Type B pancreatic cell (in vitro differentiated cells): ENCODE measurements at places on chromosomes 3 and 15. TPM values are rescaled to one million over a fixed set of nuclear protein-coding genes. Genes with fewer than 3 reads are reported as not detected.

SCN11A gene
- 0.21 and 1.4 TPM in 2 replicates for total RNA-seq

EPHB3 gene
- total RNA-seq: 57.7 and 65.0 TPM in 2 replicates

RNF123 gene
- total RNA-seq: 47.2 and 49.9 TPM in 2 replicates

PARP9 gene
- total RNA-seq: 11.1 and 23.0 TPM in 2 replicates

DUOXA1 gene
- 3.2 and 9.4 TPM in 2 replicates for total RNA-seq

CELF6 gene
- 0.45 and 1.9 TPM in 2 replicates for total RNA-seq

OR5H14 gene
- total RNA-seq: not detected in 2 replicates

ADAMTS17 gene
- total RNA-seq: 18.3 and 23.1 TPM in 2 replicates

SI gene
- 4.7 and 8.4 TPM in 2 replicates for total RNA-seq

CCDC13 gene
- total RNA-seq: 0.71 and 2.4 TPM in 2 replicates

TMEM45A gene
- 9.6 and 18.4 TPM in 2 replicates for total RNA-seq

GOLGA6A gene
- not detected in 2 replicates for total RNA-seq

DNA sequence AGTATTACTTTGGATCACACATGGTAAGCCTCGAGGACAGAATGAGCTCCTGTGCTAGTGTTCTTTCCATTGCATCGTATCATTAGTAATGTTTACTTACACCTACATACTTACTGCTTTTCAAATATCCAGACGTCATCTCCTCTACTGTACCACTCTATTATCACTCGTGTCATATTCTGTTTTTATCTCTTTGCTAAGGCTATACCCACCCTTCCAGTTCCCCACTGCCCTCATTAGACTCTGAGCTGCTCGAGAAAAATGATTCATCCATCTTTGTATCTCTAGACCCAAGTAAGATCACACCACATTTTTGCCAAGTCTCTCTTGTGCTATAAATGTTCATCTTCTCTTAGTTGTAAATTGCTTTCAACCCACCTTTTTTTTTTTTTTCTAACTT is 245.7 kb downstream of the TIGIT start:
- H3K27me3 ChIP-seq: no peaks in the 10 kb centered on the region
- DNase-seq: no peak
- no peaks in the 10 kb centered on the region for H3K36me3 ChIP-seq

- no peak overlapping the region for H3K27ac ChIP-seq
- no peak overlapping the region for H3K4me3 ChIP-seq
- DNase-seq: no peak
- H3K4me1 ChIP-seq: no peaks in the 10 kb centered on the region
- H3K36me3 ChIP-seq: no peaks in the 10 kb centered on the region
Observed at GRCh38 chr15:94606286-94606685, 374.9 kb downstream of the MCTP2 start.

DNA sequence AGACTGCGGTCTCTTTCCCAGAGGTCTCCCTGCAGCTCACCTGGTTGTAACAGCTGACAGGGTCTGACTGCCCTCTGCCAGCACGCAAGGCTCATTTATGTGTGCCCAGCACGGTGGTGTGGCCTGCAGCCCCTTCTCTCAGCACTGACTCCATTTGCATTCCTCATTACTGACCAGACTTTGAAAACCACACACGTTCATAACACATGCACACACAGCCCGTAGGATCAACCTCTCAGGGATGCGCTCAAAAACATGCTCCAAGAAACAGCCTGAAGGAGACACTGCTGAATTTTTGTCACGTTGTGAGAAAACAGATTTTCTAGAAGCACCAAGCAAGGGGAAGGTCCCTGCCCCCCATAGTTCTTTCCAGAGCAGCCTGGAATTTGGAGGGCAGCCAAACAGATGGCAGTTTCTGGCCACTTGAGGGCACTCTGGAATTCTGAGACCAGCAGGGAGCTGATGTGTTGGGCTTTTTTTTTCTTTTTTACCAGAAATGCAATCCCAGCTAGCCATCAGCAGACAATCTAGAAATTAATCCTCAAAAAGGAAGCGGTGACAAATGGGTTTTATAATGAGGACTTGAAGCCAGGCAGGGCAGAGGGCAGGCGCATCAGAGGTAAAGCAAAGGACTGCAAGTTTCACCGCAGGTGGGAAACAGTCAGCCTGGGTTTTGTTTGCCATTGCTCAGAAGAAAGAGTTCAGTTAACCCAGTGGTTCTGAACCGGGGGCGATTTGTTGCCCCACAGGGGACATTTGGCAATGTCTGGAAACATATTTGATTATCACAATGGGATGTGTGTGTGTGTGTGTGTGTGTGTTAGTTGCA is 170.5 kb upstream of the PROK2 start:
- H3K27ac ChIP-seq: peak overlapping the region; percentile 39
- H3K4me3 ChIP-seq: peak overlapping the region; percentile 29
- DNase-seq: peak; percentile 74
- H3K36me3 ChIP-seq: no peaks in the 10 kb centered on the region

DNA sequence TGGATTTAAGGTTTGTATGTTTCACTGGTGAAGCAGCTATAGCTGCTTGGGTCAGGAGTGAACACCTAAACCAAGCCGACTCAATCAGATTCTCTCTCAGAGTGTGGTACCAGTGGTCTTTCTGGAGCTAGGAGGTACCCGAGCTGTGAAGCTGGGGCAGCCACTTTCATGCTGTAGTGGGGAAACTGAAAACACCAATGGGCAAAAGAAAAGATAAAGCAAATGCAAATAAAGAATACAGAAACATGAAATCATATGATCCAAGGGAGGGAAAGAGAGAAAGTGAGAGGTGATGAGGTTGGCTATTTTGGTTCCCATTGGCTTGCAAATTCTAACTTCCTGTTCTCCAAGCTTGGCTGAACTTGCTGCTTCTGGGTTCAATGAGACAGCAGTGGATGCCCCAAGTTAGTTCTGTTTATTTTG is 212.3 kb upstream of the CFAP20DC start:
- DNase-seq: no peak
- H3K27ac ChIP-seq: no peak overlapping the region
- no peaks in the 10 kb centered on the region for H3K4me1 ChIP-seq
- no peaks in the 10 kb centered on the region for H3K36me3 ChIP-seq

DNA sequence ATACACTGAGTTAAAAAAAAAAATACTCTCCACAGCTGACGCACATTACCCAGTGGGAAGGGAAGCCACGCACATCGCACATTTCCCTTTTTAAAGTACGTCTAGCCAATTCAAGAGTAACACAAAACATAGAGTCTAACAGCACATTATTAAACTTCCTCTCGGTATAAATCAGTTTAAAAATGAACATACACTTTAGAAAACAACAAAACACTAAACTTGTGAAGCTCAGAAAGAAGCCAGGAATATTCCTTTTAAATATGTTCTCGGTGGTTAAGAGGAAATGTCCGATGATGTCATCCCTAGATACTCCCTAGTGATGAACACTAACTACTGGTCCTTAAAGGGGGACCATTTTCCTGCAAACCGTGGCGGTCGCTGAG is 721 bp downstream of the MYEF2 start:
- H3K4me3 ChIP-seq: peak overlapping the region; percentile 92
- peaks cover 13% of the 10 kb centered on the region for H3K36me3 ChIP-seq
- peak overlapping the region; percentile 93 for H3K27ac ChIP-seq
- DNase-seq: no peak
- H3K4me1 ChIP-seq: peaks cover 10% of the 10 kb centered on the region

DNA sequence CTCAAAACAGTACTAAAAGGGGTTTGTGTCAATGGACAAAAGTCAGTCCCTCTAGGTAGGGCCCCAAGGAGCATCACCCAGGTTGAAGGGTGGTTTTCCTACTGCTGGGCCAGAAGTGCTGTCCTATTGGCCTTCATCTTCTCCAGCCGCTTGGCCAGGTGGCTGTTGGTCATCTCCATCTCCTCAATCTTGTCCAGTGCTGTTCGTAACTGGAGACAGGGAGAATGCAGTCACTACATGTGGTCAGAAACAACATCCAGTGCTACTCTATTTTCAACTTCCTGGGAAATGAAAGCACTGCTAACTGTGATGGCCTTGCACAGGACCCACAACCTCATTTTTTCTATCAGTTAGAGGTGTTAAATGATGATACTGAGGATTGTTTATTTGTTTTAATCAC is 60.4 kb downstream of the MLH1 start:
- peaks cover 15% of the 10 kb centered on the region for H3K4me1 ChIP-seq
- H3K4me3 ChIP-seq: no peak overlapping the region
- H3K27me3 ChIP-seq: no peaks in the 10 kb centered on the region
- no peak overlapping the region for H3K27ac ChIP-seq
- H3K36me3 ChIP-seq: peaks cover 49% of the 10 kb centered on the region

GRCh38 chr15:68349151-68349550 is 71.6 kb downstream of the FEM1B start:
- no peak overlapping the region for H3K4me3 ChIP-seq
- H3K27ac ChIP-seq: no peak overlapping the region
- H3K4me1 ChIP-seq: peaks cover 19% of the 10 kb centered on the region
- H3K36me3 ChIP-seq: no peaks in the 10 kb centered on the region
- DNase-seq: no peak
- peaks cover 7% of the 10 kb centered on the region for H3K27me3 ChIP-seq

DNA sequence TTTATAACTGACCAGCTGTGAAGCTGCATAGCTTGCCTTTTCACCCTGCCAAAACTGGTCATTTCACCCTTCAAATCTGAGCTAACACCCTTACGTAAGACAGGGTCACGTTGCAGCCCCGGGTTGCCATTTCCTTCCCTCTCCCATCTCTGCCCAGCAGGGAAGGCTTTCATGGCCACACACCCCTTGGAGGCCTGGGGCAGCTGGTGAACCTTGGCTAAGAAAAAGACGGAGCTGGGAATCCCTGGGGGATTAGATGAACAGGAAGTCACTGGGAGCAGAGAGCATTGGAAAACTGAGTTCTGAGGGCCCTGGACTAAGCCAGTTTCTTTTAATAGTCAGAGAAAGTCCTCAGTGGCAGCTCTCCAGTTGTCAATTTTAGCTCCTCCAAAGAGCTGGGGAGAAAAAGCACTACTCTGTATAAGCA is 67.8 kb downstream of the TTC23 start:
- no peaks in the 10 kb centered on the region for H3K27me3 ChIP-seq
- no peak for DNase-seq
- no peak overlapping the region for H3K4me3 ChIP-seq
- peaks cover 13% of the 10 kb centered on the region for H3K36me3 ChIP-seq

DNA sequence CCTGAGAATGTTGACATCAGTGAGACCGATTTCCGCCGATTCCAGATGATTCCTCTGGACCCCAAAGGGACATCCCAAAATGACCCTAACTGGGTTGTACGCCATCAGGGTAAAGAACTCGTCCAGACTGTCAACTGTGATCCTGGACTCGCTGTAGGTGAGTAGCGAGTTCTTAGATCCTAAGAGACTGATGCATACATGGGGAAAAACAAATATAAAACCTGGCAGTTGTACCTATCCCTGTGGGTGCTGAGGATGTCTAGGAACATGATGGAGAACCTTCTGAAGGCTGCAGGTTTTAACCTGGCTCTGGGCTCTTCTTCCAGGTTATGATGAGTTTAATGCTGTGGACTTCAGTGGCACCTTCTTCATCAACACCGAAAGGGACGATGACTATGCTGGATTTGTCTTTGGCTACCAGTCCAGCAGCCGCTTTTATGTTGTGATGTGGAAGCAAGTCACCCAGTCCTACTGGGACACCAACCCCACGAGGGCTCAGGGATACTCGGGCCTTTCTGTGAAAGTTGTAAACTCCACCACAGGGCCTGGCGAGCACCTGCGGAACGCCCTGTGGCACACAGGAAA is 12.3 kb downstream of the THBS1 start:
- no peak for DNase-seq
- peaks cover 37% of the 10 kb centered on the region for H3K36me3 ChIP-seq
- H3K27ac ChIP-seq: no peak overlapping the region
- no peaks in the 10 kb centered on the region for H3K27me3 ChIP-seq
- no peak overlapping the region for H3K4me3 ChIP-seq

- H3K4me1 ChIP-seq: no peaks in the 10 kb centered on the region
- no peaks in the 10 kb centered on the region for H3K36me3 ChIP-seq
- H3K4me3 ChIP-seq: no peak overlapping the region
- H3K27me3 ChIP-seq: peaks cover 23% of the 10 kb centered on the region
Observed at GRCh38 chr3:14096742-14097141, 27.9 kb downstream of the CHCHD4 start.

GRCh38 chr3:124837065-124837464 is 50.1 kb downstream of the ITGB5 start:
- DNase-seq: no peak
- H3K36me3 ChIP-seq: peaks cover 17% of the 10 kb centered on the region
- peak overlapping the region; percentile 62 for H3K27ac ChIP-seq
- no peaks in the 10 kb centered on the region for H3K27me3 ChIP-seq
- H3K4me1 ChIP-seq: peaks cover 36% of the 10 kb centered on the region

- peaks cover 27% of the 10 kb centered on the region for H3K27me3 ChIP-seq
- no peaks in the 10 kb centered on the region for H3K36me3 ChIP-seq
- H3K4me3 ChIP-seq: no peak overlapping the region
- no peak overlapping the region for H3K27ac ChIP-seq
- DNase-seq: no peak
Observed at GRCh38 chr3:45858809-45859543, 17.1 kb upstream of the LZTFL1 start.

DNA sequence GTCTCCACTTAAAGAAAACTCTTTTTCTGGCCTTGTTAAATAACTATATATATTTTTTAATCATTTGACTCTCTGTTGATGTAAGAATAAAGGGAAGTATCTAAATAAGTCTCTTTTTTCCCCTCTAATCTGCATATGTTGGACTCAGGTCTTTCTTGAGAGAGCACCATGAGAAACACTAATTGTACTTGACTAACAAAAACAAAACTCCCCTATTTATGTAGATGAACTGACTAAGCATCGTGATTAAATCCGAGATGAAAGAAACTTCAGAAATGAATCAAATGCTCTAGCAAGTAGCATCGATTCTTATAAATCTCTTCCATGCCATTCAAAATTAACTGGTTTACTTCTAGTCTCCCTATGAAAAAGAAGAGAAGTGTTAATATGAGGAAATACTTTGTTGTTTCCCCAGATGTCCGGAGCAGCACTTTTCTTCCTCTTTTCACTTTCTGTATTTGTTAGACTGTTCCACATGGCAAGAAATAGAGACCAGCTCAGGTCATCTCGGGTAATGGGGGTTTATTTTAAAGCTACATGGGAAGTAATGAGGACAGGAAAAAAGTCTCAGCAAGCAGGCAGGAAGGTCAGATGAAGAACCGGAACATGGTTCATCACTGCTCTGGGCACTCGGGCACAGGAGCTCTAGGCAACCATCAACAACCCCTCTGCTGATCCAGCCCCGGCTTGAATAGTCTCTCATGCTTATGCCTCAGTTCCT is 288.3 kb downstream of the CNTN6 start:
- peaks cover 3% of the 10 kb centered on the region for H3K36me3 ChIP-seq
- no peak for DNase-seq
- no peaks in the 10 kb centered on the region for H3K4me1 ChIP-seq
- no peak overlapping the region for H3K4me3 ChIP-seq
- H3K27me3 ChIP-seq: no peaks in the 10 kb centered on the region

DNA sequence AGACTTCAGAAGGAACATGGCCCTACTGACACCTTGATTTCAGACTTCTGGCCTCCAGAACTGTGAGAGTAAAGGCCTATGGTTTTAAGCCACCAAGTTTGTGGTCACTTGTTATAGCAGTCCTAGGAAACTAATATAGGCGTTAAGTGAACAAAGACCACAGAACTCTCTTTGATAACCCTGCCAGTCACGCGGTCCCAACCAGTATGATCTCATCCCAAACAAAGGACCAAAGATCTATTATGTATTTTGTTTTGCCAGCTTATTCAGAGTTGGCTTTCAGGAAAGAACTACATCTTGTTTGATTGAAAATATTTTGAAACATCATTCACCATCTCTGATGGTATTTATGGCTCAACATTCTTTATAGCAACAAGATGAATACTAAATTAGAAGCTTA is 294.4 kb upstream of the SLCO3A1 start:
- H3K4me1 ChIP-seq: no peaks in the 10 kb centered on the region
- H3K27ac ChIP-seq: no peak overlapping the region
- no peak for DNase-seq
- peaks cover 20% of the 10 kb centered on the region for H3K27me3 ChIP-seq
- H3K36me3 ChIP-seq: no peaks in the 10 kb centered on the region
- no peak overlapping the region for H3K4me3 ChIP-seq

GRCh38 chr3:80807577-80807976 is 953.9 kb downstream of the GBE1 start:
- no peak overlapping the region for H3K4me3 ChIP-seq
- H3K4me1 ChIP-seq: no peaks in the 10 kb centered on the region
- no peak for DNase-seq
- no peaks in the 10 kb centered on the region for H3K27me3 ChIP-seq
- H3K36me3 ChIP-seq: no peaks in the 10 kb centered on the region
